Tibial nerve (tissue), 4 donors: ENCODE measurements at places on chromosomes 5 and 9.

- no peak for DNase-seq
These were observed 346.2 kb upstream of the CTNND2 start for GRCh38 chr5:12250454-12250853.

- DNase-seq, result no peak
These were observed 5.4 kb upstream of the HMHB1 start for GRCh38 chr5:143806579-143806978.

GRCh38 chr9:117858561-117858960 is 154.4 kb downstream of the TLR4 start:
- no peak for DNase-seq

GRCh38 chr5:159331093-159331973 is 1.0 kb upstream of the IL12B start:
- peak; percentile 66 for DNase-seq

GRCh38 chr5:173714551-173715428 is 98.3 kb upstream of the BOD1 start:
- DNase-seq, result peak; percentile 30

DNA sequence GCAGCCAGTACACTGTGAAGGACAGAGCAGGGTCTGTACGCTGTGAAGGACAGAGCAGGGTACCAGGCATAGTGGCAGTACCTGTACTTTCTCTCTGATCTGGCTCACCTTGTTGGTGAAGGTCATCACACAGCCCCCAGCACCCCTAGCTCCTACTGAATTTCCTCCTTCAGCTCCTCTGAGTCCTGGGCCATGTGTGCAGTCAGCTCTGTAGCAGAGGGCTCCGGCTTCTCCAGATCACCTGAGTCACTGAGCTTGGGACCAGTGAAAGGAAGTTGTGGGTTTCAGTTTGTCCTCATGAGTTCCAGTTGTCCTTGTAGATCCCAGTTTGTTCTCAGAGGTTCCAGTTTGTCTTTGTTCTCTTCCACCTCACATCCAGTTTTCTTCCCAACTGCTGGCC is 5.5 kb downstream of the NUDT2 start:
- no peak for DNase-seq

GRCh38 chr5:60613826-60614225 is 86.1 kb downstream of the DEPDC1B start:
- DNase-seq, result no peak

GRCh38 chr5:180779985-180780610 is 22.5 kb downstream of the MGAT1 start:
- no peak for DNase-seq

- no peak for DNase-seq
These were observed 772.0 kb upstream of the ACO1 start for GRCh38 chr9:31612336-31613030.

- DNase-seq, result no peak
These were observed 99.3 kb downstream of the RGS3 start for GRCh38 chr9:113562653-113563381.
